ENCODE measurements at places on chromosomes 4 and X.

DNA sequence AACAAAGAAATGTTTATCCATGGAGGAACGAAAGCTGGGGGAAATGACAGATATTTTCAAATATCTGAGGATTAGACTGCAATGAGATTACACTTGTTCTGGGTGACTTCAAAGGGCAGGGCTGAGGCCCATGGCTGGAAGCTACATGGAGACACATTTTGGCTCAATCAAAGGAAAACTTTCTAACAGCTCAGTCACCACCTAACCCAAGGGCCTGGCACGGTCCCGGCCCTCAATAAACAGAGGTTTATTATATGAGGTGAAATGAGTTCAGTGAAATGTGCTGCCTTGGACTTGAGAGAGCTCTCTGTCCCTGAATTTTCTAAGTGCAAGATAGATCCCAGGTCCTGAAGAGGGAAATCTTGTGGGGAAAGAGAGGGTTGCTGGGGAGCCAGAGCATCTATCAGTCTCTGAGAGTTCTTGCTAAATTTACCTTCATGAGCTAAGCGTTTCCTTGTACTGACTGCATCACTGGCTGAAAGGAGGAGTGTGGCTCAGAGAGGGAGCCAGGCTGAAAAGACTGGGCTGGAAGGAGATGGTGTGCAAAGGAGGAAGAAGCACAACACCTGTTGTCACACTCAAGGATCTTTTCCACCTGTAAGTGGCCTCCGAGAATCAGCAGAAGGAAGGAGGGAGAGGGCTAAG lies 2.0 kb upstream of the RIPPLY1 start:
- no peak for DNase-seq

DNA sequence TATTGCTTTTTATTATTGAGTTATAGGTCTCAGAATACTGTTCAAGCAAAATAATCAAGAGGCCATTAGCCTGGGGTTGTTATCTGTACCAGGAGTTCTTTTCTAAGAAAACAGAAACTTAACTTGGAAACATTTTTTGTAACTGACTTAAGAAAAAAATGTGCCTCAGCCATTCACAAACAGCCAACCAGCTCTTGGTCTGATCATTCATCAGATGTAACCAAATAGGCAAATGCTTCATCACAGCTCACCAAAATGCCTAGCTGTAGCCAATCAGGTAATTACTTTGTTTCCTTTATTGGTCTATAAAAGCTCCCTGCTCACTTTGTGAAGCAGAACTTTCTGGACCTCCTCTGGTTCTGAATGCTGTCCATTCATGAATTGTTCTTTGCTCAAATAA lies 387.7 kb downstream of the FAT4 start:
- DNase-seq = no peak

DNA sequence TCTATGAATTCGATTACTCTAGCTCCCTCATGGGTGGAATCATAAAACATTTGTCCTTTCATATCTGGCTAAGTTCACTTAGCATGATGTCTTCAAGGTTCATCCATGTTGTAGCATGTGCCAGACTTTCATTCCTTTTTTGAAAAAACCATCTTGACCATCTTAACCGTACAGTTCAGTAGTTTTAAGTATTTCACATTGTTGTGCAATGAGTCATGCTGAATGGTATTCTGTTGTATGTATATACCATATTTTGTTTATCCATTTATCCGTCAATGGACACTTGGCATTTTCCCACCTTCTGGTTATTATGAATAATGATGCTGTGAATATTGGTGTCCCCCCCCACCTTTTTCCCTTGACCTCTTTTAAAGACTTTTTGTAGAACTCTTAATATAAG lies 72.4 kb upstream of the TLR2 start:
- no peak for DNase-seq

DNA sequence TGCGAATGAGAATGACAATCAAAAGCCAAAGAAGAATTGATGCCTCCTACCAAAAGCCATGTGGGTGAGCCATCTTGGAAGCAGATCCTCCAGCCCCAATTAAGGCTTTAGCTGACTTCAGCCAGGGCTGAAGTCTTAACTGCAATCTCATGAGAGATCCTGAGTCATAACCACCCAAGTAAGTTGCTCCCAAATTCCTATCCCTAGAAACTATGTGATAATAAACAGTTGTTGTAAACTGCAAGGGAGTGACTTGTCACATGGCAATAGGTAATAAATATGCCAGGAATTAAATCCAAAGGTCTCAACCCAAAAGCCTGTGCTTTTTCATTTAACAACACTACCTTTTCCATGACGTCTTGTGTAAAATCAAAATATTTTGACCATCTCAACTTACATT lies 154.2 kb upstream of the TBL1X start:
- DNase-seq = no peak

DNA sequence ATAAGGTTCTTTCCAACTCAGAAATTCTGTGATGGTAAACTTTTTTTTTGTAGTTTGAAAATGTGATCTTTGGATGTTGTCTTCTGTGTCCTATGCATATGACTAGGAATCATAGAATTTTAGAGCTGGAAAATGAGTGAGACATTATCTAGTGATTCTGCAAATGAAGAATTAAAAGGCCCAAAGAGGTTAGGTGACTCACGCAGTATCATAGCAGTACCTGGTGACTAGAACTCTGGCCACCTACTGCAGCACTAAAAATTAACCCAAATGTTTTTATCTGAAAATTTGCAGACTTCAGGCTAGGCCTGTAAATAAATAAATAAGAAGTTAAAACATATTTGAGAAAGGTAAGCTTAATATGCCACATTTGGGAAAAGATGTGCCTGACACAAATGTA lies 52.8 kb downstream of the NFKB1 start:
- no peak for DNase-seq

All from stimulated activated CD4-positive, alpha-beta T cell treated with anti-CD3 and anti-CD28 coated beads, Interleukin-4, amount 100 ng/mL, for 1 hour (primary cell).